NB4 (cell line): ENCODE measurements at places on chromosomes 6 and 20.

DNA sequence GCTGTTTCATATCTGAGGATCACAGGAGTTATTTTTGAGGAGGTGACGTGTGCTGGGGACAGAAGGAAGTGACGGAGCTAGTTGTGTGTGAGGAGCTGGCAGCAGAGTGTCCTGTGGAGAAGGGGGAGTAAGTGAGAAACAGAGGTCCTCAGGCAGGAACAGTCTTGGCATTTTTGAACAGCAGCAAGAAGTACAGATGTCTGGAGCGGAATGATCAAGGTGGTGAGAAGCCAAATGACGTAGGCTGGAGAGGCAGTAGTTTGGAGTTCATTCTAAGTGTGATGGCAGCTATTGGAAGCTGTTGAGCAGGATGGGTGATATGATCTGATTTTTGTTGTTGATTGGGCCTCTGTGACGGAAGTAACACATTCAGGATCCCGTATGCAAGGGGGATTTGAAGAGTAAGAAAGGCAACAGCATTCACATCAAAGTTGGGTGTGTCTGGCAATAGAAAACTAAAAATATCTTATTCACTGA is 52.3 kb downstream of the SOBP start:
- no peak for DNase-seq

GRCh38 chr6:135535989-135536414 is 38.5 kb upstream of the AHI1 start:
- DNase-seq: peak; percentile 52

DNA sequence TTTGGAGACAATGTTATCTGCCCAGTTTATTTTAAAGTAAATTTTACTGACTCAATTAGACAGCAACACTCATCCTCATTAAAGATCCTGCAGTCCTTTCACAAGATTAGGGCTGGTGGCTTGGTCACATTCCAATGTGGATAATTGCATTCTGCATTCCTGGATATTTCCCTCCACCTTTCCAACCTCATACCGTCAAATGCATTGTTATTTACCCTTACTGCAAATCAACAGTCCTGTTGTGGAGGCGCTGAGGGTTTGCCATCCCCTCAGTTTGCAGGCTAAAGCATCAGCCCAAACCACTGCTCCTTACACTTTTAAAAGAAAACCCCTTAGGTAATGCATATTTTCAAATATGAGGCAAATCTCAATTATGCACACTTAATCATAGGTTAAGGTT is 5.4 kb downstream of the CITED2 start:
- no peak for DNase-seq

GRCh38 chr6:50602292-50602691 is 111.0 kb upstream of the TFAP2D start:
- DNase-seq: peak; percentile 42

GRCh38 chr6:24940311-24940917 is 4.7 kb upstream of the RIPOR2 start:
- DNase-seq: no peak

DNA sequence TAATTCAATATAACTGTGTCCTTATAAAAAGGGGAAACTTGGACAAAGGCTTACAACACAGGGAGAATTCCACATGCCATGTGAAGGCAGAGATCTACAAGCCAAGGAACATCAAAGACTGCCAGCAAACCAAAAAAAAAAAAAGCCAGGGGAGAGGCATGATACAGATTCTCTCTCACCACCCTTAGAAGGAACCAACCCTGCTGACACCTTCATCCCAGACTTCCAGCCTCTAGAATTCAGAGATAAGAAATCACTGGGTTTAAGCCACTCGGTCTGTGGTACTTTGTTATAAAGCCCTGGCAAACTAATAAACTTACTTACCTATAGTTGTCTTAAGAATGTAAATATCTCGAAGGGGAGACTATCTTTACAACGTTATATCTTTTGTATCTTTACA is 4.4 kb downstream of the SERINC3 start:
- no peak for DNase-seq

- no peak for DNase-seq
Observed at GRCh38 chr6:170006900-170007467, 255.6 kb downstream of the ERMARD start.

DNA sequence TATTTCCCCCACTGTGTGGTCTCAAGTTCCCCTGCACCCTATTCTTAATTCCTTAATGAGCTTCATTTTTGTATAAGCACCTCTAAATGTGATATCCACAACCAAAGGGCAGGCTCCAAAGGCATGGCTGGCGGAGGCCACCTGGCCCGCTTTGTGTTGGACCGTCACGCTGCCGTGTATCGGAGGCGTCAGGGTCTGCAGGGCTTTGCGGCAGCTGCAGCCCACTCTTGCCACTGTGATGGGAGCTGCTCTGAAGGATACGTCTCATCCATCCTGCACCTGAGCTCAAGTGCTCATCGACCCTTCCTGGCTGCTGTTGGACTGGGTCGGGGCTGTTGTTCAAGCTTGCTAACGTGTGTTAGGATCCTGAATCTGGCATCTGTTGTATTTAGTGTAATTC is 177.6 kb downstream of the ARID1B start:
- no peak for DNase-seq

DNA sequence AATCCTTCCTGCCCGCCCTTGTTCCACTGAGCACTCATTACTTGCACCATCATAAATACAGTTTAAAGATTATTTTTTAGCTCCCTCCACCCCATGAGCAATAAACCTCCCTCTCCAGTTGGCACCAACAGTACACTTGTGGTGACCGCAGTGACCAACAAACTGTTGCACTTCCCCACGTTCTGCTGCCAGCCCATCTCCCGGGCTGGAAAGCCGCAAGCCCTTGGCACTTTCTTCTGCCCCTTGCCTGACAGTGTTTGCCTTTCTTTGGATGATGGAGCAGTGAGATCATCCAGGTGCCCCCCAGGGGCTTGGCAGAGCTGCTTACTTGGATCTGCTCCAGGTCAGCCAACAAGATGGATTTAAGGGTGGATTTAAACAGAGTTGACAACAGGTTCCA is 21.6 kb downstream of the KCNB1 start:
- no peak for DNase-seq

DNA sequence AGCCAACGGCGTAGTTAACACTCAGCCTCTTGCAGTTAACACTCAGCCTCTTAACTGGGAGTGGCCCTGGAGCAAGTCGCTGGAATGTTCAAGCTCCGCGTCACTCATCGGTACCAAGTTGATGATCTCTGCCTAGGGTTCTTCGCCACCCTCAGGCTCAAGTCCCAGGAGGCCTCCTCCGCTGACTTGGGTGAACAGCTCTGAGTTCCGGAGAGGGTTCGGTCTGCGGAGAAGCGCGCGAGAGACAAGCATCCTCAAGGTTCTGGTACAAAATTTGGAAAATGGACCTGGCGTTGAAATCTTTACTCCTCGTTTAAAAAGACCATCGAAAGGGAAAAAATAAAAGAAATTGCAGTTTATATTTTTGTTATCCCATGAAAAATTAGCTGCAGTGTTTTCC is 876 bp upstream of the DSP start:
- DNase-seq: no peak

- DNase-seq: peak; percentile 98
Observed at GRCh38 chr6:44058617-44059358, 68.5 kb downstream of the MRPL14 start.

GRCh38 chr6:133407320-133408100 is 166.4 kb downstream of the EYA4 start:
- no peak for DNase-seq

DNA sequence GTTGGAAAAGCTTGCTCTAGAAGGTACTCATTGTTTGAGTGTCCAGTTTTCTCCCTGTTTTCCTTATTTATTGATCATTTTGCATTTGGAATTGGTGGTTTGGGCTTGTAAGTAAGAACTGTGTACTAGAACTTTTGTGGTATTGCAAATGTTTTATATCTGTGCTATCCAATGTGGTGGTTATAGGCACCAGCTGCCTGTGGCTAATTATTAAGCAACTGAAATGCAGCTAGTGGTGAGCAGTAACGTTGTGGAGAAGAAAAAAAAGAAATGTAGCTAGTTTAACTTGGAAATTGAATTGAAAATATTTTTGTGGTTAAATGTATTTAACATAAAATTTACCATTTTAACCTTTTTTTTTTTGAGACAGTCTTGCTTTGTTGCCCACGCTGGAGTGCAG is 50.7 kb upstream of the MAPK13 start:
- DNase-seq: no peak

GRCh38 chr20:16283978-16284377 is 289.3 kb downstream of the KIF16B start:
- DNase-seq: no peak

- no peak for DNase-seq
Observed at GRCh38 chr6:5529015-5529414, 267.7 kb downstream of the FARS2 start.

DNA sequence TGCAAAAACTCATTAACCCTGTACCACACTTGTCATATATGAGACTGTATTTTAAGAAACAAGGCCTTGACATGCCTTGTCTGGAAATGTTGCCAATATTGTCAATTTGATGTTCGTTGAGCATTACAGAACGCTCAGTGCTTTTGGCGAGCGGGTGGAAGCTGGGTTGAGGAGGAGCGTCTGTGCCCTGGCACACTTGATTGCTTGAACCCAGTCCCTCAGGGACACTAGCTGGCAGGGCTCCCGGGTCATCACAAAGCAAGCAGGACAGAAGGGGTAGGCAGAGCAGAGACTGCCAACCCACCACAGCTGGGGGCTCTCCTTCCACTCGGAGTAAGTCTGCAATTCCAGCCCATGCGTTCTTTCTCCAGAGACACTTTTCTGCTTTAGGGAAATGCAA is 286.3 kb downstream of the KHDC1L start:
- no peak for DNase-seq

- no peak for DNase-seq
Observed at GRCh38 chr6:169277619-169278018, 24.0 kb upstream of the THBS2 start.

- no peak for DNase-seq
Observed at GRCh38 chr6:126672649-126673048, 332.7 kb downstream of the CENPW start.

DNA sequence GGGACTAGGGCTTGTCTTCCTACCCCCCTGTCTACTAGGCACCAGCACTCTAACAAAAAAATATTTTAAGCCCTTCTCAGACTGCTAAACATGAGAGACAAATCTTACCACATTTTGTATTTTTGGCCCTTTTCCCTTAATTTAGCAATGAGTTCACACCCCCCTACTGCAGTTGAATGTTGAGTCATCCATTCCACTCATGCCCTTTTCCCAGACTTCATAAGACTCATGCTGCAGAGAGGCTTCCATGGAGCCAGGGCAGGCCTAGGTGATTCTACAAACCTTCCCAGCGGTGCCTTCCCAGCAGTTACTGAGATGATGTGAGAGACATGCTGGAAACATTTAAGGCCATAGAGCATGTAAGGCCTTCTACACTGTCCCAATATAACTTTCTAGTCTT is 53.9 kb downstream of the PXDC1 start:
- no peak for DNase-seq

DNA sequence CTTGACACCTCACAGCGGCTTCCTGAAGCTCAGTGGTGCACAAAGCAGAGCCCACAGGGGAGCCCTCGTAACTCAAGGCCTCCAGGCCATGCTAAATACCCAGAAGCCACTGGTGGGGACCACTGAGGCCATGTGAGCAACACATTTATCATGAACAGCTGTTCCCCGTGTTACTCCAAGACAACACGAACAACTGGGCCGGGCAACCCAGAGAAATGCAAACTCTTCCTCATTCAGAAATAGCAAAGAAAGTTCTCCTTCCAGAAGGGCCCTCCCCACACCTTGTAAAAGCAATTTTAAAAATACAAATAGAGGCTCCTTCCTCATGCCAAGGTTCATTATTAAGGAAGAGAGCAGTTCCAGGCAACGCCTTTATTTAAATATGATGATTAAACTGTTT is 36.3 kb upstream of the SLCO4A1 start:
- DNase-seq: peak; percentile 84

- DNase-seq: no peak
Observed at GRCh38 chr6:22569281-22570184, at the start of gene HDGFL1. Gene HDGFL1 (plus strand): TSS chr6:22569566. CDS start chr6:22569576, 10 bp downstream.

- DNase-seq: peak; percentile 14
Observed at GRCh38 chr6:90294989-90295853, 1.4 kb downstream of the BACH2 start.
